ENCODE measurements at places on chromosomes 7 and 10. TPM values are rescaled to one million over a fixed set of nuclear protein-coding genes. Genes with fewer than 3 reads are reported as not detected.

The CHCHD1 gene
- 37.4 TPM for total RNA-seq

The TEX47 gene
- total RNA-seq = not detected

The ARMS2 gene
- total RNA-seq = not detected

The MAT1A gene
- not detected for total RNA-seq

The PIP4K2A gene
- 23.1 TPM for total RNA-seq

The COMTD1 gene
- 15.9 TPM for total RNA-seq

The HECW1 gene
- total RNA-seq = not detected

The CCDC172 gene
- not detected for total RNA-seq

The CLIP2 gene
- 25.5 TPM for total RNA-seq

The FHIP2A gene
- total RNA-seq = 19.0 TPM

The HEPACAM2 gene
- total RNA-seq = not detected

The ZNF804B gene
- not detected for total RNA-seq

The ACSM6 gene
- not detected for total RNA-seq

The GIMAP4 gene
- 332 TPM for total RNA-seq

The CALHM1 gene
- total RNA-seq = not detected

The ZFYVE27 gene
- total RNA-seq = 18.5 TPM

The BMS1 gene
- total RNA-seq = 25.1 TPM

The ATP5F1C gene
- 382 TPM for total RNA-seq

The BICC1 gene
- total RNA-seq = 1.3 TPM

The FAM25A gene
- not detected for total RNA-seq

The ACSL5 gene
- 1.3 TPM for total RNA-seq

The GLI3 gene
- 3.9 TPM for total RNA-seq

The MYO3A gene
- total RNA-seq = not detected

Measured in epithelial cell of umbilical artery (primary cell).